Upper lobe of left lung (tissue), 6 donors: ENCODE measurements at places on chromosomes 4 and X.

DNA sequence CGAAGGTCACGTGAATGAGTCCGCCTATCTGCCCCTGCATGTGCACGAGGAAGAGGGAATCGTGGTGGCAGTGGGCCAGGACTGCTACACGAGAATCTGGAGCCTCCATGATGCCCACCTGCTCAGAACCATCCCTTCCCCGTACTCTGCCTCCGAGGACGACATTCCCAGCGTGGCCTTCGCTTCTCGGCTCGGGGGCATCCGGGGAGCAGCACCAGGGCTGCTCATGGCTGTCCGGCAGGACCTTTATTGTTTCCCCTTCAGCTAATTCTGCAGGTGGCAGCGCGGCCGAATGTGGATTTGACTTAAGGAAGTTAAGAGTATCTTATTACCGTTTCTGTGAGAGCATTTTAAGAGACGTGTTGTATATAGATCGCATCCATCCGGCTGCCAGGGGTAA is 1.2 kb downstream of the DCAF4L1 start:
- no peak for DNase-seq

DNA sequence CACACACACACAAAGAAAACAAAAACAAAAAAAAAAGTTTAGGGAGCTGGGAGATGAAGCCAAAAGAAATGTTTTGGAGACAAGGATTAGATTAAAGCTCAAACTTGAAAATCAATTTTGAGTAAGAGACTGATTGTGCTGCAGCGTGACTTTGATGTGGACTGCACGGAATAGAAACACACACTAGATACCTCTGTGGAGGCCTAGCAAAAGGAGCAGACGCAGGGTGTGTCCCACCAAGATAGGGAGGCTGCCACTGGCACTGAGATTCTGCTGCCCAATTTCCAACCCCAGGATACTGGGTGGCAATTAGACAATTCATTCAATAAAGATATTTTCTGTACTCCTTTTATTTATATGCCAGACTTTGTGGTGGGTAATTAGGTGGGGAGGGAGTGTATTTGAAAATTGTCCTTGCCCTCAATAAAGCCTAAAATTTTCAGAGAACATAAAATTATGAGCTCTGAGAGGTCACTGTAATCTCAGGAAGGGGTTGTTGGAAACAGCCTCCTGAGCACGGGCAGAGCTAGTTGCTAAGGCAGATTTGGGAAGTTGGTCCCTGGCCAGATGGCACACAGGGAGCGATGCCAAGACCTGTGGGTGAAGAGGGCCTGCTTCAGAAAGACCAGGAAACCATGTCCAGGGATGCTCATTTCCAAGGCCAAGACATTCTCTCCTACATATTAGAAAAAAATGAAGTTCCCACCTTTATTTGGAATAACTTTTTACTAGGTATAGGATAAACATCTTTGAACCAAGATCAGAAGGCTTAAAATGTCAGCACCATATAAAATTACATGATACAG is 1.9 kb upstream of the PPP3CA start:
- peak; percentile 71 for DNase-seq

- no peak for DNase-seq
These were observed 379.5 kb downstream of the ZIC3 start for GRCh38 chrX:137945470-137945869.

- no peak for DNase-seq
These were observed 40.9 kb upstream of the PRDM8 start for GRCh38 chr4:80156410-80156809.

DNA sequence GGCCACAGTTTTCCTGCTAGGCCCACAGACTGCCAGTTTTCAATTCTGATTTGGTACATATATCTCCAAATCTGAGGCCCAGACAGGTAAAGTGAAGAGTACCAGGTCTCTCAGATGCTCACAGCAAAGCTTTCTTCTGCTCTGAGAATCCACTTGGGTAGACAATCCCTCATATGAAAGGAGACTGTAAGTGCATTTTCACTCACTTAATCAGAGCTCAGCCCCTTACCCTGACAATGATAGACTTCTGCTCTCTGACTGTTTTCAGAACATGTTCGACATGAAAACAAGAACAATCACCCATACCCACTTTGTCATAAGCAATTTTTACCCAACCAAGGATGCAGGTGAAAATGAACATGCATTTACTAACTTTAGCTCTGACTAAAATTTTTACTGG is 7.1 kb downstream of the GPRIN3 start:
- no peak for DNase-seq

DNA sequence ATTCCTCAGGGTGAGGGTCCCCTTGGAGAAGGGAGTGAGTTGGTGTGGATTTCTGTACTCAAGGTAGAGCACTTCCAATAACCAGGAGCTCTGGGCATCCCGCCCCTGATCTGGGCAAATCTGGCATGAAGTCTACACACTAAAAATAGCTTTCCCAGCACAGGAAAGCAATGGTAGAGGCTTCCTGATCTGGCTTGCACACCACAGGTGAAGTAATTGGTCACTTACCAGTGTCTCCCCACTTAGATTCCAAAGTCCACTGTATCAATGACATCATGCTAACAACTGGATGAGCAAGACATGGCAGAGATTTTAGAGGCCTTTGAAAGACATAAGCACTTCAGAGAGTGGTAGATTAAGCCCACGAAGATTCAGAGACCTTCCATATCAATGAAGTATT is 17.8 kb upstream of the IDS start:
- no peak for DNase-seq

DNA sequence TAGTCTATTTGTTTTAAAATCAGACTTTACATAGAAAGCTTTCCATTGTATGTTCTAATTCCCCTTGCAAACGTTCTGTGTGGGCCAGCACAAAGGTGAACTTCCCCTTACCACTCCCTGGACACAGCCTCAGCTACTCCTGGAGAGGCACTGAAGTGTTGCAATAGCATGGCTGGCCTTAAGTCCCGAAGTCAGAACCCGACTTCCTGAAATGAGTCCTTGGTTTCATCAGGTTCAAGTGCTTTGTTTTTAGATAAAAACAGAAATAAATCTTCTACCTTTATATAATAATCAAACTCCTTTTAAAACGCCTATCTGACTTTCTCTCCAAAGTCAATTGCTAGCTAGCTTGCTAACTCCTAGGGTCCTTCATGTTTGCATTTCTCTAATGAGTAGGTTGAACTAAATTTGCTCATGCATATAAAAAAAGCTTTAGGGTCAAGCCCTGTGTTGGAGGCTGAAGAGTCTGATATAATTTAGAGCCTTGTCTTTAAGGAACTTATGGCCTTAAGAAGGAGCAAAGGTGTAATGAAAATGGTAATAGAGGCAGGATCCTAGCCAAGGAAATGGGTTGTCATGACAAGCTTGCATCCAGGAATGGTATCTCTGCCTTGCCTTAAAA is 9.0 kb downstream of the BMP3 start:
- DNase-seq: peak; percentile 77

GRCh38 chr4:185700048-185700447 is 111.9 kb downstream of the SORBS2 start:
- no peak for DNase-seq

DNA sequence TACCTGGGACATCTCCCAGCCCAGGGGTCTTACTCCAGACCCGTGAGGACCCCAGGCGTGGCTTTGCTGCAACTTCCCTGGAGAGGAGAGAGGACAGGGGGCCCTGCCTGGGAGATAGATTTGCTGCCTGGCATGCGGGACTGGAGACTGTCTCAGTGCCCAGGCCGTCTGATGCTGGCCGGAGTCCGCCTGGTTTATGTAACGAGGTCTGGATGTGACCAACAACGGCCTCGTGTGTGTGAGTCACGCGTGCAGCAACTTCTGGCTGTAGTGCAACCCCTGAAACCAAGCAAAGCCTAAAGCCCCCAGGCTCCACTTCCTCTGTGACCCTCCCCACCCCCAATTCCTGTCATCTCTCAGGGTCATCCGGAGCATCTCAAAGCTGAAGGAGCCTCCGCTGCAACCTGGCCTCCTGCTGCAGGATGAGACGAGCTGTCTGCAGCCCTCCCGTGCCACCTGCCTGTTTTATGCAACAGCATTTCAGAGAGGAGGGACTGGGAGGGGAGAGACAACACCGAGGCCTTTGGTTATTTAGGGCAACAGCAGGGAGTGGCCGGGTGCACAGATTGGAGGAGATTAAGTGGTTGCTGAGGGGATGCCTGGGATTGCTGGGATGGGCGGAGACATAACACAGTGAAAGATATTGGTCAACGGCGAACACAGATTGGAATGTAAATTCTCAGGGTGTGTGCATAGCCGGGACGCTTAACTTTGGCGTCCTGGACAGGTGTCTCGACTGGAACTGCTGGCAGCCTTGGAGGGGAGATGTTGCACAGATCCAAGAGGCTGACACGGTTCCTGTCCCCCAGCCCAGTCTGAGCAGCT is 16.0 kb downstream of the XG start:
- DNase-seq: peak; percentile 64

DNA sequence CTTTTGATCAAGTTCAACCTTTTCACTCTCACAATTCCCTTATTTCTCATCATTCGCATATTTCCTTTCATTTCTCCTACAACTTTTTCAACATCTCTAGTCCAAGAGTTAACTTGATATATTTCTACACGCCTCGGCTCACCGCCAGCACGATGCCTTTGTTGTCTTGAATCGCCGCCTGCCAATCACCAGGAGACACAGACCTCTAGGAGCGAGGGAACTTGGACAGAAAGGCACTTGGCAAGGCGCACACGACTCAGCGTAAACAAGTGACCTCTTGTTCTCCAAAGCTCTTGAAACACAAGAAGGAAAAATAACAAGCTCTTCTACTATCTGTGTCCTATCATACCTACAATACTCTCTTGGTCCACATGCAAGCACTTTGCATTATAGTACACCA is 27.1 kb upstream of the RBMX start:
- DNase-seq: no peak

GRCh38 chr4:133581996-133582619 is 433.0 kb downstream of the PCDH10 start:
- no peak for DNase-seq

- peak; percentile 67 for DNase-seq
These were observed 551 bp downstream of the NPNT start for GRCh38 chr4:105895583-105896460.

- no peak for DNase-seq
These were observed 1028.9 kb upstream of the INTU start for GRCh38 chr4:126603825-126604224.

GRCh38 chrX:116618546-116618945 is 155.8 kb upstream of the CT83 start:
- DNase-seq: no peak

GRCh38 chrX:13752141-13752540 is 17.6 kb downstream of the OFD1 start:
- no peak for DNase-seq

DNA sequence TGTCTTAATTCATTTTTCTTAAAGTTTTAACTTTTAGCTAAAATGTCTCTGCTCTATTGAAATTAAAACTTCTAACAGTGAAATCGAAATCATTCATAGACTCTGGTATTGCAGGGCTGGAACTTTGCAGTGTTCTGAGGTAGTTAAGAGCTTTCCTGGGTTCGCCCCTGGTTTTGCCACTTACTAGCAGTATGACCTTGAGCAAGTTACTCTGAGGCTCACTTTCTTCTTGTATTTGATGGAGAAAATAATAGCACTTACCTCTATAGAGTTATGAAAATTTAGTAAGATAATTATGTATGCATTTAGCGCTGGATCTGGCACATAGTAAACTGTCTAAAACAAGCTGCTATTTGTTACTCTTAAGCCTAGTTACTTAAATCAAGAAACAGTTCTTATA is 1.7 kb downstream of the SLAIN2 start:
- no peak for DNase-seq

- no peak for DNase-seq
These were observed 66.1 kb downstream of the SOWAHB start for GRCh38 chr4:76831711-76832373.

- DNase-seq: no peak
These were observed 26.4 kb upstream of the SCML1 start for GRCh38 chrX:17710871-17711301.

- DNase-seq: no peak
These were observed 263.7 kb upstream of the UGT8 start for GRCh38 chr4:114334884-114335330.

- DNase-seq: no peak
These were observed 49.5 kb downstream of the HELQ start for GRCh38 chr4:83405844-83406816.

- DNase-seq: no peak
These were observed 262.0 kb downstream of the ARAP2 start for GRCh38 chr4:35982318-35982717.

GRCh38 chr4:89000844-89001360 is 56.1 kb downstream of the FAM13A start:
- no peak for DNase-seq

DNA sequence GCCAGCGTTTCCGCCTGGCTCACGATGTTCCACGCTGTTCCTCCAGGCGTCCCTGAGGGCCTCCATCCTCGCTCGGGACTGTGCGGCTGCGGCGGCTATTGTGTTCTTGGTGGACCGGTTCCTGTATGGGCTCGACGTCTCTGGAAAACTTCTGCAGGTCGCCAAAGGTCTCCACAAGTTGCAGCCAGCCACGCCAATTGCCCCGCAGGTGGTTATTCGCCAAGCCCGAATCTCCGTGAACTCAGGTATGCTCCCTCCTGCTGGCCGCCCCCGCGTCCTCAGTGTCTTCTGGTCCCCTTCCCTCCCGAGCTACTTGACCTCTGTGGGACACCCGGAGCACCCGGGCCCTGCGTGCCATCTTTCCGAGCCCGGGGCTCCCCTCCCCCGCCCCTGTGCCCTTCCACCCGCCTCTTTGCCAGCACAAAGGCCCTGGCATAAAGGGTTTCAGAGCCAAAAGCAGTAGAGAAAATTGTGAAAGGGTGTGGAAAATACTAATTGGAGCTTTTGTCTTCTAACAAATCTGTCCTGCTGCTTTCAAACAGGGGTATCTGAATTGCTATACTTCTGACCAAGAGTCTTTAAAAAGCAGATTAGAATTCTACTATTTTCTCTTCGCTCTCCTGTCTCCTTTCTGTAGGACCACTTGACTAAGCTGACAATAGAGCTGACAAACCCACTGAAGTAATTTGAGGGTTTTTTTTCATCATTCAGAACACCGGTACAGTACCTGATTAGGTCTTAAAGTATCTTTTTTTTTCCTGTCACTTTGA is 104.0 kb downstream of the NEUROG2 start:
- DNase-seq: peak; percentile 52

DNA sequence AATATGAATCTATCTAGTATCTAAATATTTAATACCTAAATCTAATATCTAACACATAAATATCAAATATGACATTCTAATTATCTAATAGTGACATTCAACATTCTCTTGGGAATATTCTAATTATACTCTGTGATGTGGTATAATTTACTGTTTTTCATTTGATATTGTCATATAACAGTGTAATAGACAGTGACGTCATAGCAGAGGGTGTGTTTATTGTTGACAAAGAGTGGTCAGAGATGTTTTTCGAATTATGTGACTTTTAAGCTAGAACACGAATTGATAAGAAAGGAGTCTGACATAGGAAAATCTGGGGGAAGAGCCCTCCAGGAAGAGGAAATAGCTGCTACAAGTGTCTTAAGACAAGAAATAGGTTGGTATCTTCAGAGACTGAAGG is 5.9 kb upstream of the MAGEC3 start:
- no peak for DNase-seq
